ENCODE measurements at places on chromosomes 4 and X.

- DNase-seq = no peak
Measured at GRCh38 chr4:160947653-160948052, 1216.1 kb downstream of the FSTL5 start.

- no peak for DNase-seq
Measured at GRCh38 chr4:68272860-68273259, 27.4 kb upstream of the TMPRSS11B start.

GRCh38 chrX:71533516-71533850 is 579 bp downstream of the OGT start:
- no peak for DNase-seq

GRCh38 chrX:150268839-150269355 is 94.2 kb upstream of the MAMLD1 start:
- no peak for DNase-seq

DNA sequence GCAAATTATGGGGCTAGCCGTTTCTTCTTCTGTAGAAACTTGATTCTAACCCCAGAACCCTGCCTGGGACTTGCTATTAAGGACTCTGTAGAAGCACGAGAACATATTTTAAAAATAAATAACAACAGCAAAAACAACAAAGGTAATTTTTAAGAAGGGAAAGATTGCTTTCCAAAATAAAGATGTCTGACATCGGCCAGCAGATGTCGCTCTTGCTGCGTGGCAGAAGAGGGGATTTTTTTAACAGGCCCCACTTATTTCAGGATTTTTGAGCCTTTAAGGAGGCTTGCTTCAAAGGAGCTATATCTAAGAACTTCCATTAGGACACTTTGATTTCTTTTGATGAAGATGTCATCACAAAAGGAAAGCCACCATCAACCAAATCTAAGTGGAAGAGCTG is 62.8 kb upstream of the EGFL6 start:
- DNase-seq = peak; percentile 34

DNA sequence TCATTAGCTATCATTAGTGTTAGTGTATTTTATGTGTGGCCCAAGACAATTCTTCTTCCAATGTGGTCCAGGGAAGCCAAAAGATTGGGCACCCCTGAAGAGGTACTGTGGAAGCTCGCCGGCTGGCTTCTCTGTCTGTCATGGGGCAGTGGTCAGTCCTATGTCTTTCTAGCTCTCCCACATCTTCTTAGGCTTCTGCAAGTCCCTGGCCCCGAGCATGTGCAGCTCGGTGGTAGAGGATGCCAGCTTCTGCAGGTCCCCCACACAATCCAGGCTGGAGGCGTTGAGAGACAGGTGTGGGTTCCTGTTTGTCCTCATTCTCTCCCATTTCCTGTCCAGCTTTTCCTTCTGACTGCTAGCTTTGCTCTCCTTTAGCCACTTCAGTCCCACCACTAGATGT is 134.1 kb upstream of the NALF2 start:
- no peak for DNase-seq

DNA sequence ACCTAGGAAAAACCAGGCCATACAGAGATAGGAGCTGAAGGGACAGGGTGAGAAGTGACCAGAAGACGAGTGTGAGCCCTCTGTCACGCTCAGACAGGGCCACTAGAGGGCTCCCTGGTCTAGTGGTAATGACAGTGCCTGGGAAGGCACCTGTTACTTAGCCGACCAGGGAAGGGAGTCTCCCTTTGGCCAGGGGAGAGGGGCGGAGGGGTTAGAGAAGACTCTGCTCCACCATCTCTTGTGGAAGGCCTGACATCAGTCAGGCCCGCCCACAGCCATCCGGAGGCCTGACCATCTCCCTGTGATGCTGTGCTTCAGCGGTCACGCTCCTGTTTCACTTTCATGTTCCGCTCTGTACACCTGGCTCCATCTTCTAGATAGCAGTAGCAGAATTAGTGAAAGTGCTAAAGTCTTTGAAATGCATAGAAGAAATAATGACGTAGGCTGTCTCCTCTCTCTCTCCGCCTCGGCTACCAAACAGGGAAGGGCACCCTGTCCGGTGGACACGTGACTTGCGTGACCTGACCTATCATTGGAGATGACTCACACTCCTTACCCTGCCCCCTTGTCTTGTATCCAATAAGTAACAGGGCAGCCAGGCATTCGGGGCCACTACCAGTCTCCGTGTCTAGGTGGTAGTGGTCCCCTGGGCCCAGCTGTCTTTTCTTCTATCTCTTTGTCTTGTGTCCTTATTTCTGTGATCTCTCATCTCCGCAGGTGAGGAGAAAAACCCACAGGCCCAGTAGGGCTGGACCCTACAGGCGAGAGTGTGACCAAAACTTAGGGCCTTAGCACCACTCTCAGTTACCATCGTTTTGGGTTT is 26.7 kb downstream of the HTT-AS start:
- peak; percentile 79 for DNase-seq

DNA sequence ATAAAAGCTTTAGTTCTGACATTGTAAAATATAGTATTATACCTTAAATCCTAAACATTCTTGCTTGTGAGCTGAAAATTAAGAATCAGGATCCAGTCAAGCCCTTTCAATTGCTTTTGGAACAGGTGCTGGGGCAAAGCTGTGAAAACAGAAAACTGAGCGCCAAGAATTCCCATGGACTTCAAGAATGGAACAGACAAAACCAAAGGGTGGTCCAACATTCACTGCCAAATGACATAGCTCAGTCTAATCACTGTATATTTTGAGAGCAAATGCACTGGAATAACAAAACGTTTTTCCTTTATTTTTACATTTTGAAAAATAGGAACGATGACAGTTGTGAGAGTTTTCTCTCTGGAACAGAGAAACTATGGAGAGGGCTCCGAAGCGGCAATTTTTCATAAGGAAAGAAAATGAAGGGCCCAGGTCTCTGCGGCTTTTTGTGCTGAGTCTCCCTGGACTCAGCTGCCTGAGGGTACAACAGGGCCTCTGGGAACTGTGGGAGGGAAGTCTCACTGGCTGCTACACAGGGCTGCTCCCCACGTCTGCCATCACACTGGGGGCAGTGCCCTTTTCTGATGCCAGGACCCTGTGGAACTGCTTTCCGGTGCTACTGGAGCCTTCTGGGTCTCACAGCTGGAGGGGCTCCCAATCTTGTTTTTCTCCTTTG is 56.0 kb upstream of the BMPR1B start:
- DNase-seq = no peak

- no peak for DNase-seq
Measured at GRCh38 chr4:38509551-38509950, 154.4 kb upstream of the KLF3 start.

GRCh38 chrX:131741103-131741581 is 197.3 kb downstream of the OR13H1 start:
- no peak for DNase-seq

GRCh38 chrX:20333672-20334071 is 67.0 kb upstream of the RPS6KA3 start:
- peak; percentile 3 for DNase-seq

DNA sequence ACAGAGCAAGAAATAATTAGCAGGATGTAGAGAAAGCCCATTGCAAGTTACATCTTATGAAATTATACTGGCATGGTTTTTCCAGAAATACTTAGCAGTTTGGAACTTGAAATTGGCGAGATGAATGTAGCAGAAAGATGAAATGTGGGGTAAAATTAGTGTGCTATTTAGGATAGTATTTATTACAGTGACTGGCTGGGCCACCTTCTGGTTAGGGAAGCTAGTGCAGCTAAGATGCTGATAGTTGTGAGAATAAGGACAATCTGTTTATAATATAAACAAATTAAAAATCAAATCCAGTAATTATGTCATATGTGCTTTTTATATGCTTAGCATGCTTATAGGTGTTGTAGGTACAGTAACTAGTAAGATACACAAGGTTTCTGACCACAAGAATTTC is 74.8 kb downstream of the IL15 start:
- no peak for DNase-seq

DNA sequence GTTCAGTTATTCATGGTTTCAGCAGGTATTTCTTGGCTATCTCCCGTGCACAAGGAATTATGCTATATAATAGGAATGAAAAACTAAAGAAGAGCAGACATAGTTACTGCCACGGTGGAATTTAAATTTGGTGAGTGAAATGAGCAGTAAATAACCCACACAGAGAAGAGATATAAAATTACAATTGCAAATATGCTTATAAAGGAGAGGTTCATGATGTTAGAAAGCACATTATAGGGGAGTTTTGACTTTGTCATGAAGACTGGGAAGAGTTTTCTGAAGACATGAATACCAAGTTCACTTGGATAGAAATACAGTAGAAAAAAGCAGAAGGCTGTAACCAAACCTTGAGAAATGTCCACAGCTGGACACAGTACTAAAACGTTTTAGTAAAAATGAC is 712.0 kb upstream of the AADAT start:
- no peak for DNase-seq

- DNase-seq = no peak
Measured at GRCh38 chrX:22800806-22801205, 199.0 kb upstream of the DDX53 start.

GRCh38 chr4:81789741-81790399 is 318.2 kb upstream of the RASGEF1B start:
- DNase-seq = no peak

- no peak for DNase-seq
Measured at GRCh38 chr4:123812066-123812390, 415.4 kb downstream of the SPRY1 start.

DNA sequence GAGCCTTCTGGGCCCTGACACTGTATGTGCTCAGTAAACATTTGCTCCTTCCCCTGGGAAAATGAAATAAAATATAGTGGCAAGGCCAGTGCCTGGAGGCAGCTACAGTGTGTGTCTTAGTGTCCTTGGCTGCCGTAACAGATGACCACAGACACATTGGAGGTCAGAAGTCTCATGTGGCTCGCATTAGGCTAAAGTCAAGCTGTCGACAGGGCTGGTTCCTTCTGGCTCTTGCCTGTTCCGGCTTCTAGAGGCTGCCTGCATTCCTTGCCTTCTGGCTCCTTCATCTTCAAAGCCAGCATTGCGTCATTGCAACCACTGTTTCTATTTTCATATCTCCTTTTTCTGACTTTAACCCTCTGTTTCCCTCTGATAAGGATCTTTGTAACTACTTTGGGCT is 83.6 kb upstream of the STX18 start:
- DNase-seq = no peak

DNA sequence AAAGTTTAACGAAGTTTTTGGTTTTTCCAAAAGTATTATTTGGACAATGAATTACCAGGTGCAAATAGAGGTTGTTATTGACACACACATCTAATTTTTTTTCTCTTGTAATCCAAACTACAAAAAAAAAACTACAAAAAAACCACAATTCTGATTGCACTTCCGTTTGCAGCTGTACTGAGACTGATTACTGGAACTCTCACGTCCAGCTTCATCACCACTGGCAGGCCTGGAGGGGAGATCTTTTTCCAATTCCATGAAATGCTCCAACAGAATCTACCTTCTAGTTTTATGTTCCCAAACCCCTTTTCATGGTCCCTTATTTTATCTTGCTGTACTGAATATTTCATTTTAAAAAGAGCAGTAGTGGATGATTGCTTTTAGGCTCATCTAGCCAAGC is 1118.3 kb downstream of the C4orf33 start:
- DNase-seq = no peak

DNA sequence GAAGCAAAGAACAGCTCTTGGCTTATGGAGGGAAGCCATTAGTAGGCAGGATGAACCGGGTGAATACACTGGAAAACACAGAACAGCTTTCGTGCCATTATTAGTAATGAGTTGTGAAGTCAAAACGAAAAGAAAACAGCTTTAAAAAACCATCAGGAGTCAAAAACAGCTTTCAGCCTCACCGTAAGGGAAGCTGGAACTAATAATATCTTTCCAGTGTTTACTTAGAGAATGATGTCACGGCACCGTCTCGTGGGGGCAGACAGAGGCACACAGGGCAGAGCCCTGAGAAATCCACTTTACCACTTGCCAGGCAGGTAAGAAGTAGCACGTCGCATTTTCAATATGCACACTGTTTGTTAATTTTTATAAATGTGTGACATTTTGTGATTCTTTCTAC is 37.9 kb upstream of the HMX1 start:
- no peak for DNase-seq

- no peak for DNase-seq
Measured at GRCh38 chrX:40632199-40632598, 9.0 kb downstream of the MPC1L start.

GRCh38 chrX:31127716-31128115 is 55.9 kb upstream of the FTHL17 start:
- DNase-seq = no peak

GRCh38 chr4:118158763-118159375 is 124.6 kb downstream of the NDST3 start:
- no peak for DNase-seq

GRCh38 chr4:86233681-86234080 is 126.2 kb downstream of the MAPK10 start:
- no peak for DNase-seq

DNA sequence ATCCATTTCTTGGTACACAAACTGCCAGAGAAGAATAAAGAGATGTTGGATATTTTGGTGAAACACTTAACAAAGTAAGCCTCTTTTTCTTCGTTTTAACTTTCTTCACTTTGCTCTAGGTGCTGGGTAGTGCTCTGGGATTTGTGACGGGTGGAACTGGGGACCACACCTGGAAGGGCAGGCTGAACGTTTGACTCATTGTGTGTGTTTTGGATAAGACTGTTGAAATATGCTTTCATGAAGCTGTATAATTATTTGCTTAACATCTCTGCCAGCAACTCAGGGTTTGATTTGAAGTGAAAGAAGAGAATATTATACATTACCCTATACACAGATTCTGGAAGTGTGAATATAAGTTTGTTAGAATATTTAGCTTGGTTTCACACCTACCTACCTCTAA is 233.2 kb downstream of the ARHGAP10 start:
- DNase-seq = no peak

DNA sequence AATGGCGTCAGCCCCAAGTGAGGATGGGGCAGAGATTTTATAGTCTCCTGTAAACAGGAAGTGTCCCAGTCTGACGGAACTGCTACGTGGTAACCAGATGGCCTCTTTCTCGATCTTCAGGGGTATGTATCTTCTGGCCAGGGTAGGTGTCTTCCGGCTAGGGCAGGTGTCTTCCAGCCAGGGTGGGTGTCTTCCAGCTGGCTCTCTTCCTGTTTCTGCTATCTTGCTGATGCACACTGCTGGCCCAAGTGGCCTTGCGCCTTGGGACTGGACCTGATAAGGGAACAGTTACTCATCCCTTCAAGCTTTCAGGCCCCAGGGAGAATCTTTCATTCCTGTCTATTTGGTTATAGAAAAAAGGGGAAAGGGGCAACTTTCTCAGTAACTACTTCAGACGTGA is 178.7 kb upstream of the MAGEE2 start:
- DNase-seq = no peak

GRCh38 chrX:154020536-154021115 is 924 bp upstream of the IRAK1 start:
- DNase-seq = no peak

- no peak for DNase-seq
Measured at GRCh38 chrX:152817078-152817764, 13.3 kb downstream of the CETN2 start.

GRCh38 chr4:183030823-183031222 is 68.2 kb upstream of the WWC2 start:
- no peak for DNase-seq
